Adipocyte (in vitro differentiated cells): ENCODE measurements at places on chromosomes 13 and 19.

- peak; percentile 35 for DNase-seq
These were observed 8.7 kb upstream of the SMG9 start for GRCh38 chr19:43763473-43763939.

DNA sequence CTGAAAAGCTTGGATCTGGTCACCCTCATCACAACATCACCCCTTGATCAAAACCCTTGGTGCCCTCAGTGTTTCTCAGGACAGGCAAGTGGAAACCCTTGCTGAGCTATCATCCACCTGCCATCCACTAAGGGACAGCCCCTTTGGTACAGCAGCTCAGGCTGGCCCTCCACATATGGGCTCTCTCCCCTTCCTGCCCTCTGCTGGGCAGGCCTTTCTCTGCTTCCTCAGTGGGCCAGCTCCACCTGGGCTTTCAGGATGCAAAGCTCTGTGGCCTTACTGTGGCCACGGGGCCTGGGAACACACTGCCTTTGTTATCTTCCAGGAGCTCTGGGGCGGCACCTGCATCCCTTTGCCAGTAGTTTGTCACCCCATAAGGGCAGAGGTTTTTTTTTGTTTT is 4.9 kb downstream of the SUGP1 start:
- no peak for DNase-seq

DNA sequence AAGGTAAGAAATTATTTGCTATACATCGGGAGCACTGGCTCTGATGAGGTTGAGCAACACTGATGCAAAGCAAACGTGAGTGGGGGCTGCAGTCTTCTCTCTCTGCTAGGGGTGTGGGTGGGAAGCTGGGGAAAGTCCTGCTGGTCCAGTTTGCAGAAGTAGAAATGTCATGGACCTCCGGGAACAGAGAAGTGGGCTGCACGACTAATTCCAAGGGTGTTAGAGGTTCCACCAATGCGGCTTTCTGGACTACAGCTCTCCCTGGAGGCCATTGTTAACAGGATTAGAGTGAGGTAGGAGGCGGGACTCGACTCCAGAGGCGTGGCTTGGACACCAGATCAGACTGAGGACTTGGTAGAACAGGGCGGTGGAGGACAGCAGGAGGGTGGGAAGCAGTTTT is 5.7 kb upstream of the FBXO27 start:
- peak; percentile 30 for DNase-seq

DNA sequence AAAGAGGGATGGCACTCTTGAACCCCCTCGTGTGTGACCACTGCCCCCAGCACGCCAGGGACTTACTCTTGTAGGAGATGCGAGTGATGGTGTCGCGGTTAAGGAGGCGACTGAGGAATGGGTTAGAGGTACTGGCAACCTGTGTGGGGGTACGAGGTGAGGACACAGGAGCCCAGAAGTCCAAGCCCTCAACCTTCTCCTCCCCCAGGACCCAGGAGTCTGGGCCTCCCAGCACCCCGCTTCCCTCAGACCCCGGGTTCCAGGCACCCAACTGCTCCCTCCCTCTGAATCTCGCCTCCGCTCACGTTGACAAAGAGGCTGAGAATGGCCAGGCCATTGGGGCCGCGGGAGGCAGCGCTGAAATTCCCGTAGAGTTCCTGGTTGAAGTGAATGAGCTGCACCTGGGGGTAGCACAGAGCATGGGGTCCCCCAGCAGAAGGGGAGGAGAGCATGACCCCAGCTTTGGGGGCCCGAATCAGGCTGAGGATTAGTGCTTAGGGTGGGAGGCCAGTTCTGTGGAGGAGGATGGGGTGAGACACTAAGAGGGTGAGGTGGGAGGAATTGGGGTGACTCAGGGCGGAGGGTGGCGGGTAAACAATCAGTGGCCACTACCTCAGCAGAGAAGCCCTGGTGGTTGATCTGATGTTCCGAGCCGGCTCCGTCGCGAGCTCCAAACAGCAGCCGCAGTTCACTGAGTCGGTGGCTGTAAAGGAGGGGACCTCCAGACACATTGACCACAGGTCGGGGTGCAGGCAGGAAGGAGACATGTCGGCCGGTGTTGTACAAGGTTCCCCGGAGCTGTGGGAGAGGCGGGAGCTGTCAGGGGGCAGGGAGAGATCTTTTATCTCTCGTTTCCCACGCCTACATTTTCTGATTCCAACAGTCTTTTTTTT is 2.5 kb upstream of the DBP start:
- DNase-seq = no peak

DNA sequence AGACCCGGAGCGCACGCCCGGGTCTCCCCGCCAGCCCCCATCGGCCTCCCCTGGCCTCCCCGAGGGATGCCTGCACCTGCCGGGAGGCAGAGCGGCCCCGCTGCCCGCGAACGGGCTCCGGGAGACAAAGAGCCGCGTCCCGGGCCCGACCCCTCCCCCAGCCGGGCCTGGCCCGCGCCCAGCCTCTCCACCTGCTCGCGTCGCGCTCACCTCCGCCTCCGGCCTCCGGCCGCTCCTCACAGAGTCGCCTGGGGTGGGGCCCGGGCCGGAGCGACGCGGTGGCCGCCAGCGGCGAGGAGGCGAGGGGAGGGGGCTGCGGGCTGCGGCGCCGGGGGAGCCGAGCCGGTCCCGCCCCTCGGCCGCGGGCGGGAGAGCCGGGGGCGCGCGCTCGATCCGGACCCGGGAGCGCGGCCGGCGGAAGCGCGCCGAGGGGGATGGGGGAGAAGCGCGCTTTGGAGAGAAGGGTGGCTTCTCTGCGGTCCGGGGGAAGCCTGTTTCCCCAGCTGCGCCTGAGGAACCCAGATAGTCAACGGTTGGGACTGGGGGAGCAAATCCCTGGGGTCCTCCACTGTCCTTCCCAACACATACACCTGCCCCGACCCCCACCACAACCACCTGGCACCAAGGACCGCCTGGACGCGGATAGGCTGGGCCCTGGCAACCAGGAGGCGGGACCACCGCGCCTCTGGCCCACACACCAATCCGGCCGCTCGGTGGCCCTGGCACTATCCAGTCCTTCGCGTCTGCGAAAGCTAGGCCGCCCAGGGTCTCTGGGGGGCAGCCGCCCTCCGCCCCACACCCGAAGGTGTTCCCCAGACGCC is at the start of gene PRR36:
PRR36 (minus strand) TSS at position 315 of the 821 bp plus-strand sequence. CDS start 701 bp downstream, outside the sequence.
- peak; percentile 39 for DNase-seq

DNA sequence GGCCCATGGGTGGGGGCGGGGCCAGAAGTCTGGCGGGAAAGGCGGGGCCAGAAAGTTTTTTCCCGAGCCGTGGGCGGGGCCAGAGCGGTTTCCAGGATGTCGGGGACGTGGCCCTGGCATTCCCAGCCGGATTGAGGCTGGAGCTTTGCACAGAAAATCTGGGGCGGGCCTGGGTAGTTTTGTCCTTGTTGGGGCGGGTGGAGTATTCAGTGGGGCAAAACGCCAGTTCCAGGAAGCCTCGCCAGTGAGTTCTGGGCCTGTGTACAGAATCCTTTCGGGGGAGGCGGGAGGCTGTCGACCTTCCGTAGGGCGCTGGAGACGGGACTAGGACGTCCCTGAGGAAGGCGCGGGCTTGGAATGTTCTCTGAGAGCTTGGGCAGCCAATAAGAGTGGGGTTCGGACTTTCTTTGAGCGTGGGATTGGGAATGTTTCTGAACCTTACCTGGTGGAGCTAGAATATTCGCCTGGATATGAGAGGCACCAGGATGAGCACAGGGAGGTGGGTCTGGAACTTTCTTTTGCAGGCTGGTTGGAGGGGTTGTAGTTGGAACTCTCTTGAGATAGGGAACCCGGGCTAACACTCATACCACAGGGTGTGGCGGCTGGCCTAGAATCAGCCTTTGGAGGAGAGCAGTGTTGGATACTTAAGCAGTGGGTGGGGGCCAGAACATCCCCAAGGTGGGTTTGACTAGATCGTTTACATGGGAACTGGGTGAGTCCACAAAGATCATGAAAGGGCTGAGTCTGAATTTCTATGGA is 1.3 kb downstream of the CCDC9 start:
- DNase-seq = peak; percentile 45

DNA sequence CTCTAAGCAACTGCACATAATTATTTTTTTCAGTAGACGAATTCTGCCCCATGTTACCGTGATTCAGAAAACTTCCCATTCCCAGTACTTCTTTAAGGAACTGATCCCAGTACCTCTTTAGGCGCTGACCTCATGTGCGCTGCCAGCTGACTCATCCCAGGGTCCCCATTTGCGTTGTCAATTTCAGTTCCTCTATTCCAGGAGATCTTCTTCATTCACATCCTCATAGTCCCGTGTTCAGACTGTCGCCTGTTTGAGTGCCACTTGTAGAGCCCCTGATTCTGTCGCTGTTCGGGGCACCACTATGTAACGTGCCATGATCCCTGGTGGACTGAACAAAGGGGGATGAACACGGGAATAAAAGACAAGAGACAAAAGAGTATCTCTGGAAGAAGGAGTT is 16.4 kb downstream of the FPR3 start:
- DNase-seq = no peak

GRCh38 chr19:17966550-17967256 is at the start of gene KCNN1:
TSS of gene KCNN1 (plus strand) at chr19:17967107. CDS start at chr19:17973889, 6,782 bp downstream.
- peak; percentile 19 for DNase-seq

DNA sequence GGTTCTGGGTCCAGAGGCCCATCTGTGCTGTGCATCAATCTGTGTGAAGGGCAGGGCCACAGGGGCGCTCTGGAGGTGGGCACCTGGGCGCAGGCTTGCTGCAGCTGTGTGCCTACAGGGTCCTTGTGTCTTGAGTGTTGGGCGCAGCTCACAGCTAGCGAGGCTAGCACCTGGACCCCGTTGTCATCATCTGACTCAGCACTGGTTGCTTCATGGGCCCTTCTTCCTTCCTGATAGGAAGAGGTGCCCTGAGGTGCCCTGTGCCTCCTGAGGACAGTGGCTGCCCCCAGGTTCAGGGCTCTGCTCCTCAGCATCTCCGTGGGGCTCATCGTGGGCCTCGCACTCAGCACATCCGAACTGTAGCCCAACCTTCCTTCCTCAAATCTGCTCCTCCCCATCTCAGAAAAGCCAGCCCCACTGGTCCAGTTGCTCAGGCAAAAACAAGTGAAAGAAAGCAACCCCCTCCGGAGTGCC is 54.8 kb downstream of the GATAD2A start:
- no peak for DNase-seq

GRCh38 chr19:58007285-58007684 is 4.7 kb upstream of the ZNF606 start:
- no peak for DNase-seq

DNA sequence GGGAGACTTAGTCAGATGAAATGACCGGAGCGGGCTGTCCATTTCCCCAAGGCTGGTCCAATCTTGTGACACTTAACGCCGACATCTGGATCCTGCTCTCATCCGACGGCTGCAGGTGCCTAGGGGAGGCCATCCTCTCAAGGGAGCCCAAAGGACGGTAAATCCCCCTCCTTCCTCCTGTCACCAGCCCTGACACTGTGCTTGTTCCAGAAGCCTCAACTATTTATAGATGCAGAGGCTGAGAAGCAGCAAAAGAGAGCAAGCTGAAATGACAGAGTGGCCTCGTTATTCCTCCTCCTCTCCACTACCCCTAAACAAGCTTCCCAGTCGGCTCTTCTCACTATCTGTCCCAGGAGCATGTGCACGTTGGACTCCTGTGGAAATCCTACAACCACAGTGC is 533.7 kb downstream of the LIG4 start:
- DNase-seq = no peak

GRCh38 chr19:6890401-6890913 is 3.1 kb downstream of the ADGRE1 start:
- no peak for DNase-seq

GRCh38 chr13:93268327-93269028 is 41.9 kb downstream of the GPC6 start:
- no peak for DNase-seq

GRCh38 chr19:16258440-16258903 is 60.8 kb downstream of the AP1M1 start:
- DNase-seq = no peak

DNA sequence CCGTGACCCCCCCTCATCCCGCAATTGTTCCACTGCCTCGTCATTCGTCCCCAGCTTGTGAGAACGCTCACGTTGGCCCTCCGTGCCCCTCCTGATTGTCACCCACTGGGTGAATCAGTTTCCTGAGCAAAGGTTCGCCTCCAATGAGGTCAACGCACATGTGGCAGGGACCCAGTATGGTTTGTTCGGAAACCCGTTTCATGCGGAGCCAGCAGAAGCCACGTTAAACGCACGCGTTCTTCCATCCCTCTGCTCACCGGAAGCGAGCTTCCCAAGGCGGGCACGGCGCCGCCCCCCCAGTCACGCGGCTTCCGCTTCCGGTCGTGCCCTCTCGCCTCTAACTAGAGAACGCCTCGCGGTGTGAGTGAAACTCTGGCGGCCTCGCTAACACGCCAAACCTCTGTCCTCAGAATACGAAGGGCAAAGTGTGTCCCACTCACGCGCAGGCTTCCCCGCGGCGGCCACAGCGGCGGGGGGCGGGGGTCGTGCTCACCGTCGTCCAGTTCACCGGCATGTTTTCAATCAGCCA is 18.0 kb upstream of the CFAP97D2 start:
- no peak for DNase-seq

- no peak for DNase-seq
These were observed 12.8 kb downstream of the CASP14 start for GRCh38 chr19:15062036-15062435.

GRCh38 chr13:58999851-59000250 is 1163.9 kb downstream of the DIAPH3 start:
- DNase-seq = no peak
